Fibroblast of upper back skin (primary cell): ENCODE measurements at places on chromosomes 6 and 20.

DNA sequence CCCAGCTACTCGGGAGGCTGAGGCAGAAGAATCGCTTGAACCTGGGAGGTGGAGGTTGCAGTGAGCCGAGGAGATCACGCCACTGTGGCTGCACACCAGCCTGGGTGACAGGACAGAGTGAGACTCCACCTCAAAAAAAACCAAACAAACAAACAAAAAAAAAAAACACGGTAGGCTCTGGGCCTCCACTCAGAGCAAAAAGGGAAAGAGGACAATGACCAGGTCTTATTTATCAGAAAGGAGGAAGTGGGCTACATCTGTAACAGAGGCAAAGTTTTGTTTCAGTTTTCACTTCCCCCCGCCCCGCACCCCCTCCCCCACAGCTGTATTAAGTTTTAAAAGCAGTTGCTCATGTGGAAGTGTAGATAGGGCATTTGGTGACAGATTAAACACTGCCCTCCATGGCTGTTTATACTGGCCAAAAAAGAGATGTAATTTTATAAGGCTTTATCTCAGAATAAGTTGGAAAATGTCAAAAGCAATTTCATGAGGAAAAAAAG lies 114.6 kb downstream of the RCAN2 start:
- no peak for DNase-seq

DNA sequence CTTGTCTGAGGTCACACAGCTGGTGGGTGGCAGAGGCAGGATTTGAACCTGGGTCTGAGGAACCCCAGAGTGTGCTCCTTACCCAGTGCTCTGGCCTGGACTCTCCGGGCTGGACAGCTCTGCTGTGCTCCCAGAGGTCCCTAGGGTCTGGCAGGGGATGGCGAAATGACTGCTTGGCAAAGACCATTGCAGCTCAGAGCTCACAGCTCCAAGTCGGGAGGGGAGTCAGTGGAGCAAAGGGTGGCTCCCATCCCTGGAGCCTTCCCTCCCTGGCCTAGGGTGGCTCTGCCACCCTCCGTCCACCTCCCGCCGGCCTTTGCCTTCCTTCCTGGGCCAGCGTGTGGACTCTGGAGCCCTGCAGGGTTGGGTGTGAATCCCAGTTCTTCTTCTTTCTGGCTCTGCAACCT lies 17.5 kb downstream of the CEBPB start:
- no peak for DNase-seq

DNA sequence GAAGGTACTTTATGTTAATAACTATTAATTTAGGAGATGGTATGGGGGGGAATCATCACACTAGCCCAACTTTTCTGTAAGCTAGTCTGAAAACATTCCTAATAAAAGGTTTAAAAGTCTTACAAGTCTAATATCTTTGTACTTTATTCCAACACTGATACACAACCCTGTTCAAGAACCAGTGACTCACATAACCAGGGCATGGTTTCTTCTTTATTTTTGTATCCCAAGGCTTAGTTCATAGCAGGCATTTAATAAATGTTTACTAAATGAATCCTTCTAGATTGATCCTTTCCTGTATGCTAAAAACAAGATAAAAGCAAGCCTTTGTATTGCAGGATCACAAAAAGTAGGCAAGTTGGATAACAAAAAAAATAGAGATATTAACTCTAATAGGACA lies 9.7 kb downstream of the PNISR start:
- no peak for DNase-seq

- DNase-seq: no peak
Observed at GRCh38 chr20:60528141-60528540, 569.9 kb downstream of the CDH26 start.

DNA sequence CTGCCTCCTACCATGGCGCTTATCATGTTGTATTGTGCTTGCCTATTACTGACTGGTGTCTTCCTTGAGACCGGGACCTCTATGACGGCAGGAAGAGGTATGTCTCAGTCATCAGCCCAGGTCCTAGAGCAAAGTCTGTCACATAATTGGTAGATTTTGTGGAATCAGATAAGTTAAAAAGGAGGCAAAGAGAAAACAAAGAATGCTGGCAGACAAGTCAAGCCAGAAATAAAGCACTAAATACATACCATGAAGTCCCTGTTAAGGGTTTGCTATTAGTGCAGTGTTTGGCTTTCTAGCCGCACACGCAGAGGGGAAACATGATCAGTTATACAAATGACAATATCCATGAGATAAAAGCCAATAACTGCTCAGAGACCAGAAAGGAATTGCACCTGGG lies 6.0 kb downstream of the TOMM34 start:
- no peak for DNase-seq

DNA sequence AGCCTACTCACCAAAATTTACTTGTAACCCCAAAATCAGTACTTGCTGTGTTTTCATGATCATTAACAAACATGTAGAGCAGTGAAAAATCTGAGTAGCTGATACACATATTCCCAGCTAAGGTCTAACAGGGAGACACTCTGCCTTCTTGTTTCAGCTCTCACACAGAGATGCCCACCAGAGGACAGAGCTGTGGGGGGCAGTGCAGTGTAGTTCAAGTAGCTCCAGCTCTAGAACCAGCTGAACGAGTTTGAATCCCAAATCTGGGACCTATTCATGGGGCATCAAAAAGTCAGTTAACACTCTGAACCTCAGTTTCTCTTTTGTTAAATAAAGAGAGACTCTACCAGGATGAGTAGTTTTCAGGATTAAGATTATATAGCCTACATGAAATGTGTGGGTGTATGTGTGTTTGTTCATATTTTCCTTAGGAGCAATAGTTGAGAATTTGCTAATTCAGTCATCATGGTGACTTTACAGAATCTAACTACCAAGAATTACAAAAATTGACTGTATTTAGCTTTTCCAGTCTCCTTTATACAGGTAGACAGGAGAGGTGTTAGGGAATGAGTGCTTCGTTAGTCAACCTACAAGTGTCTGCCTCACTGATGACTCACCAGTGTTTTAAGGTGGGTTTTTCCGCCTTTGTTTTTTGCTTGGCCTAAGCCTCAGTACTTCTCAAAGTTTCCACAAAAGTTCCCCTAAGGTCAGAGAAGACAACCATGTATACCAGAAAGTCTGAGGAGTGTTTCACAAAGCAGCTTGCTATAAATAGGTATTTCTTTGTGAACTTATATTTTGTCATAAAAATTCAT lies 164.0 kb upstream of the RUNX2 start:
- DNase-seq: no peak

DNA sequence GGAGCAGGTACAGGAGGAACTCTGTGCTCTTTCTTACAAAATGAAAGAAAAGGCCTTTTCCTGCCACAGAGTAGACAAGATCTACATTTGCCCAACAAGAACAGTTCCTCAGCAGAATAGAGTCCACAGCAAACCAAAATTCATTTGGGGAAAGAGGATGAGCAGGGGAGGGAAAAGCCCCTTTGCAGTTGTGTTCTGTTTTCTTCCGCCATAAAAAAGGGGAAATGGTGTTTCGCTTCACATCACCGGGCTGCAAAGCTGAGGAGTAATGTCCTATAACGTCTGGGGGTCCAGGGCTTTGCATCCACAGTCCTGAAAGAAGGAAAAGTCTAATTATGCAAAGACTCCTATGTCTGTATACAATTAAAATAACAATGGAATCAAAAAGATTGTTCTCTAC lies at the start of gene GPR31:
Gene GPR31, minus strand, starts transcription at position 118 of the 400 bp plus-strand sequence. CDS start 149 bp downstream, outside the sequence.
- no peak for DNase-seq

- DNase-seq: no peak
Observed at GRCh38 chr6:117078624-117079023, 186.7 kb upstream of the VGLL2 start.

DNA sequence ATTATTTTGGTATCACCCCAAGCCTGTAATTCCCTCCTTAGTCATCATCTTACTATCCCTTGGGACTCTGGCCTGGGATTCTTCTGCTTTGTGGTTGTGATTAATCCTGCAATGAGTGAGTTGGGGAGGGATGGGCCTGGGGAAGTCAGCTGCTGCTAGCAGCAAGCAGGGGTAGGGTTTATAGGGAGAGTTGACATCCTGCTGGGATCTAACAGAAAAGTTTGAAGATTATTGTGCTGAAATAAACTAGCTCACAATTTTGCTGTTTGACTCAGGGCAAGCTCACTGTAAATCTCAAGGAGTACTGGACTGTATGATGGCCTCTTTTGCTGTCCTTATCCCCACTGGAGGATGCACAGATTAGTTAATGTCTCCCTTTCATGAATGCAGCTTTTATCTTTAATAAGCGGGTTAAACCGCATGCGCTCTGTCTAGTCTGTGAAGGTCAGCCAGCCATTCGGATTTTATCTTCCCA lies 83.4 kb downstream of the JARID2 start:
- peak; percentile 99 for DNase-seq

- DNase-seq: peak; percentile 9
Observed at GRCh38 chr20:12847872-12848271, 160.9 kb upstream of the SPTLC3 start.

- DNase-seq: no peak
Observed at GRCh38 chr6:110430236-110430635, 14.9 kb upstream of the DDO start.

- DNase-seq: no peak
Observed at GRCh38 chr6:149510793-149511512, 26.1 kb upstream of the ZC3H12D start.

- no peak for DNase-seq
Observed at GRCh38 chr6:67131827-67132226, 1424.8 kb upstream of the EYS start.

GRCh38 chr20:7609251-7609650 lies 331.0 kb downstream of the HAO1 start:
- no peak for DNase-seq

DNA sequence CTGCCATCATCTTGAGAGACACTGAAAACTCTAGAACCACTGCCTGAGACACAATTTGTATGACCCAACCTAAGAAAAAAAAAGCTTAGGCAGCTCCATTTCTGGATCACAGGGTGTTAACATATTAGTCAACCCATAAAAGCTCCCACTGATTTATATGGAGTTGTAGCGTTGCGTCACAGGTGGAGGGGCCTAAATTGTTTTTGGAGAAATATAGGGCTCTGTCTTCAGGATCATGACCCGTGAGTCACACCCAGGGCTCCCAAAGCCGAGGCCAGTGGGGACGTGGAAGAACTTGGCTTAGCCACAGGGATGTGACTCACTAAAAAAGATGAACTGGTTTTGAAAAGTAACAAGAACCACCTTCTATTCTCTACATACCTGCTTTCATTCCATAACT lies 116.5 kb upstream of the BMP2 start:
- peak; percentile 47 for DNase-seq

- peak; percentile 20 for DNase-seq
Observed at GRCh38 chr6:87914637-87915395, 132.8 kb upstream of the SPACA1 start.

DNA sequence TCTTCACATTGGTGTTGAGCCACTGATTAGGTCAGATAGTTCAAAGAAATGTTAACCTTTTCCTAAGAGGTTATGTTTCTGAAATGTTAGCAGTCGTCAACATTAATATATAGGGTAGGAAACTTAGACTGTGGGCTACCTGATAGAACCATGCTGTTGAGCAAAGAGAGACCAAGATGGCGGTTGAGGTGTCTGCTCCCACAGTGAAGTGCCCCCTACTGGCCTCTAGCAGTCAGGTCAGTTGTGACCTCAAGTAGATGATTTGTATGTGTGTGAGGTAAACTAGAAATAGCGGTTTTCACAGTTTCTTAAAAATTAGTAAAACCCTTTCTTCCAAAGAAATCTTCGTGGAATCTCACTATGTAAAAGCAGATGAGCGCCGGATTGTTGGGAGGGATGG lies 40.3 kb downstream of the MTHFD1L start:
- no peak for DNase-seq

GRCh38 chr20:50690650-50691572 lies at the start of gene RIPOR3:
TSS of gene RIPOR3 (minus strand) at chr20:50691542. CDS start at chr20:50691128, 414 bp downstream.
- DNase-seq: no peak

GRCh38 chr6:42522036-42522435 lies 41.8 kb upstream of the UBR2 start:
- DNase-seq: peak; percentile 61

- no peak for DNase-seq
Observed at GRCh38 chr20:23753589-23753988, 2.9 kb upstream of the CST1 start.

GRCh38 chr20:24388828-24389380 lies 80.5 kb upstream of the SYNDIG1 start:
- no peak for DNase-seq

GRCh38 chr6:145051661-145052060 lies 683.7 kb downstream of the EPM2A start:
- no peak for DNase-seq

GRCh38 chr6:83615025-83615999 lies 93.6 kb downstream of the SNAP91 start:
- peak; percentile 40 for DNase-seq

GRCh38 chr6:25009393-25009710 lies 73.6 kb upstream of the RIPOR2 start:
- DNase-seq: no peak

DNA sequence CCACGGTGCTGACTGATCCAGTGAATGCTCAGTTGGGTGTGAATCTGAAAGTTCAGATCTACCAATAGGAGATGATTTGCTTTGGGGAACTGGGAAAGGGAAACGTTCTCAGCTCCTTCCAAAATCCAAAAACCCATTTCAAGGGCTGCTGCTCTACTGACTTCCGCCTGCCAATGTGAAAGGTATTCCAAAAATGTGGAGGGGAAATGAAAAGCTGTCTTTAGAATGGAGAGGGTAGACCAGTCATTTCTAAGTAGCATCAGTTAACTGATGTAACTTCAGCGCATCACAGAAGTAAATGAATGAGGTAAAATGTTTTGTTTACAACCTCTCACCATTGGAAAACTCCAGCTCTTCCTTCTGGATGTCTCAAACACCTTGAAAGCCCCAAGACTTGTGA lies 19.6 kb upstream of the EYA2 start:
- DNase-seq: peak; percentile 11
